ENCODE measurements at places on chromosomes 11 and 22.

GRCh38 chr11:46127150-46127638, 5.9 kb upstream of the PHF21A start:
- peak; percentile 45 for DNase-seq

DNA sequence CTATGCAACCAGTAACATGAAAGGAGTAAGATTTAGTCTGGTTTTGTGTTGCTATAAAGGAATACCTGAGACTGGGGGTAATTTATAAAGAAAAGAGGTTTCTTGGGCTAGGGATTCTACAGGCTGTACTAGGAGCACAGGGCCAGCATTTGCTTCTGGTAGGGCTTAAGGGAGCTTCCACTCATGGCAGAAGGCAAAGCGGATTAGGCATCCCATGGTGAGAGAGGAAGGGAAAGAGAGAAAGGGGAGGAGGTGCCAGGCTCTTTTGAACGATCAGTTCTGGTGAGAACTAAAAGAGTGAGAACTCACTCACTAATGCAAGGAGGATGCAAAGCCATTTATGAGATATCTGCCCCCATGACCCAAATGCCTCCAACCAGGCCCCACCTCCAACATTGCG, 283.2 kb downstream of the OPCML start:
- no peak for DNase-seq

DNA sequence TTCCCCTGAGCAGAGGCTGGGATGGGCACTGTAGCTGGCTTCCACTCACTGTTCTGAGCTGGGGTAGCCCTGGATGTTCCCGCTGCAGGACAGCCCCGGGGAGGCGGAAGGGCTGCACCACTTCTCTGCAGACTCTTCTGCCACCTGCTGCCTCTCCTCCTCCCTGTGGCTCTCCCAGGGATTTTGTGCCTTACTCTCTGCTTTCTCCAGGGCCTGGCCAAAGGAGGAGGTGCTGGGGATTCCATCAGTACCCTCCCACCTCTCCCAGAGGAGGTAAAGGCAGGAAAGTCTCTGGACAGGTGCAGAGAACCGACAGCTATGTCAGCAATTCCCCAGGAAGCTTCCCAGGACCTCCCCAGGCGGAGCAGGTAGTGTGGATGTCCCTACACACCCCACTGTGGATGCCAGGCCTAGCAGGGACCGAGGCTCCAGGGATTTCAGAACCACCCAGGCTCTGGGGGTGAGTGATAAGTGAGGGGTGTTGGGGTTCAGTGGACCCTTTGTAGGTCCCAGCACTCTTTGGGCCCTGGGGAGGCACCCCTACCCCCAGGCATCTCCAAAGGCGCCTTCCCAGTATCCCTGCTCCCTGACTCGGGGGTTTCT, 11.3 kb downstream of the DUSP8 start:
- DNase-seq = no peak

- DNase-seq = peak; percentile 80
Observed at GRCh38 chr22:34111210-34111824, 191.0 kb upstream of the LARGE1 start.

- DNase-seq = no peak
Observed at GRCh38 chr22:50035976-50036724, 21.9 kb downstream of the TTLL8 start.

DNA sequence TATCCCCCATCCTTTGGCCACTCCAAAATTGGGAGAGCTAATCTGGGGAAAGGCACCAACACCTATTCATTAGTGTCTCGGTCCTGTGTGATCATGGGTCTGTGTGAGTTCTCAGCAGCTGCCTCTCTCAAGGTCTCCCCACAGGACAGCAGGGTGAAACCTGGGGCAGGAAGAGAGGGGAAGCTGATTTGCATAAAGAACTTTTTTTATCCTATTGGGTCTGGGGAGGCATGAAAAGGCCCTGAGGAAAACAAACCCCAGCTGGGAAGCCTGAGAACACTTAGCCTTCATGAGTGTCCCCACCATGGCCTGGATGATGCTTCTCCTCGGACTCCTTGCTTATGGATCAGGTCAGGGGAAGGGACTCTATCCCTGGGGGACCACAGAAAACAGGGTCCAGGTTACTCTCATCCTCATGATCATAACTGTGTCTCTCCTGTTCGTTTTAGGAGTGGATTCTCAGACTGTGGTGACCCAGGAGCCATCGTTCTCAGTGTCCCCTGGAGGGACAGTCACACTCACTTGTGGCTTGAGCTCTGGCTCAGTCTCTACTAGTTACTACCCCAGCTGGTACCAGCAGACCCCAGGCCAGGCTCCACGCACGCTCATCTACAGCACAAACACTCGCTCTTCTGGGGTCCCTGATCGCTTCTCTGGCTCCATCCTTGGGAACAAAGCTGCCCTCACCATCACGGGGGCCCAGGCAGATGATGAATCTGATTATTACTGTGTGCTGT, 116.0 kb upstream of the TOP3B start:
- DNase-seq = no peak

GRCh38 chr22:25167834-25168601, 31.6 kb upstream of the CRYBB3 start:
- DNase-seq = no peak

DNA sequence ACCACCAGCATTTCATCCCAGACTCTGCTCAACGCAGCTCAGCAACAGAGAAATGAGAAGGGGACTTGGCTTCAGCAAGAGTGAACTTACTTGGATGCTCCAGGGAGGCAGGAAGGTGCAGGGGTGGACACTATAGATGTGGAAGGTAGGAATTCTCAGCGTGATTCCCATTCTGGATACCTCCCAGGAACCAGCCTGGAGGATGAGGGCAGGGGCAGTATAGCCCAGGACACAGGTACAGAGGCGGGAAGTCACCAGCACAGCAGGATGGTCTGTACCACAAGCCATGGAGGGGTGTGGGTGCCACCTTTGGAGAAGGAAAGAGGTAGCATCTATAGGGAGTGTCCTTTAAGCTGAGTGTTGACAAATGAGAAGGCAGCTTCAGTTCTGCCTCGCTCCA, 1275.2 kb downstream of the TBC1D22A start:
- DNase-seq = no peak

DNA sequence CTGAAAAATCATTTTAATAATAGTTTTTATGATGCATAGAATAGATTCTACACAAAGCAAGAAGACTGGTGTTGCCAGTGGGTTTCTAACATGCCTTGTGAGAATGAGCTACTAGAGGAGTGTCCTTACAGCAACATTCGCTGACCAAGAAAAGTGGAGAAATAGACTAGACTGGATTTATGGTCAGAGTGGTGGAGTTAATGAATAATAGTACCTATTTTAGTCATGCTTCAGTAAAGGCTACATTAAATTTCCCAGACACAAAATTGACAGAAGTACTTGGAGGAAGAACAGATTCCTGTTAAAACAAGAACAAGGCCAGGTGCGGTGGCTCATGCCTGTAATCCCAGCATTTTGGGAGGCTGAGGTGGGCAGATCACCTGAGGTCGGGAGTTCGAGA, 539.2 kb downstream of the ETS1 start:
- DNase-seq = no peak

DNA sequence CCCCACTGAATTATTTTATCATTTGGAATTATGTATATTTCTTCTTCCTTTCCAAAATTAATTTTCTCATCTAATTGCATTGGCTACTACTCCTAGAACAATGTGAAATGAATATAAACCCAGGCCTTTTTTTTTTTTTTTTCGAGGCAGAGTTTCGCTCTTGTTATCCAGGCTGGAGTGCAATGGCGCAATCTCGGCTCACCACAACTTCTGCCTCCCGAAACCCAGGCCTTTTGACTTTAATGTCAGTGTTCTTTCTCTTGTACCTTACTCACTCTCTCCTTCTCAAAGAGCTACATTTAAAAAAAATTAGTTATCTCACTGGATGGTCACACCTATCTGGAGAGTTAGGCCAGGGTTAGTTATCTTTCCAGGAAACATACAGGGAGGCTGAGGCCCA, 35.3 kb upstream of the LRRC32 start:
- no peak for DNase-seq

DNA sequence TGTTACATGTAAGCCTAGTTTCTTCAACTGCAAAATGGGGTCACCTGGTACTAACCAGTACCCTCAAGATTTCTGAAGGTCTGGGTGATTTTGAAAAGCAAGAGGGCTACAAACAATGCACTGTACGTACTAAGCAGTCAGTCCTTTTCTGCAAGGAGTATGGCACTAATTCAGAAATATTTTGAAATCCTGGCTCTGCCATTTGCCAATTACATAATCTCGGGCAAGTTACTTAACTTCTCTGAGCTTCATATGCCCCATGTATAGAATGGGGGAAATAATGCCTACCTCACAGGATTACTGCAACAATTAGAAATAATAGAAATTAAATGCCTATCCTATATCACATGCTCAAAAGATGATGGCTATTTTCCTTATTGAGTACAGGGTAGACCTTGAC, 60.7 kb upstream of the CCDC89 start:
- DNase-seq = no peak

DNA sequence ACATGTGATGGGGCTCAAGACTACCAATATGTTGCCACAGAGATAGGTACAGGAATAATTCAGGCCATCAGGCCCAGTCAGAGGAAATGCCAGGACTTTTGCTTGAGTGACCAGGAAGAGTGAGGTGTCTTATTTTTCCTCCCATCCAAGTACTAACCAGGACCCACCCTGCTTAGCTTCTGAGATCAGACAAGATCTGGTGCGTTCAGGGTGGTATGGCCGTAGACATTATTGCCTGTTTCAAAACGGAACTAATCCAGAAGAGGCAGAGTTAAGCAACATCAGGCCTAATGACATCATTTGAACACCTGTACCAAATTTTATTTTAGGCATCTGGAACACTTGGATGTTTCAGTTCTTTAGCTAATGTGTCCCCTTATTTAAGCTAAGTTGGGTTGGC, 205.5 kb upstream of the POU2AF2 start:
- DNase-seq = no peak

DNA sequence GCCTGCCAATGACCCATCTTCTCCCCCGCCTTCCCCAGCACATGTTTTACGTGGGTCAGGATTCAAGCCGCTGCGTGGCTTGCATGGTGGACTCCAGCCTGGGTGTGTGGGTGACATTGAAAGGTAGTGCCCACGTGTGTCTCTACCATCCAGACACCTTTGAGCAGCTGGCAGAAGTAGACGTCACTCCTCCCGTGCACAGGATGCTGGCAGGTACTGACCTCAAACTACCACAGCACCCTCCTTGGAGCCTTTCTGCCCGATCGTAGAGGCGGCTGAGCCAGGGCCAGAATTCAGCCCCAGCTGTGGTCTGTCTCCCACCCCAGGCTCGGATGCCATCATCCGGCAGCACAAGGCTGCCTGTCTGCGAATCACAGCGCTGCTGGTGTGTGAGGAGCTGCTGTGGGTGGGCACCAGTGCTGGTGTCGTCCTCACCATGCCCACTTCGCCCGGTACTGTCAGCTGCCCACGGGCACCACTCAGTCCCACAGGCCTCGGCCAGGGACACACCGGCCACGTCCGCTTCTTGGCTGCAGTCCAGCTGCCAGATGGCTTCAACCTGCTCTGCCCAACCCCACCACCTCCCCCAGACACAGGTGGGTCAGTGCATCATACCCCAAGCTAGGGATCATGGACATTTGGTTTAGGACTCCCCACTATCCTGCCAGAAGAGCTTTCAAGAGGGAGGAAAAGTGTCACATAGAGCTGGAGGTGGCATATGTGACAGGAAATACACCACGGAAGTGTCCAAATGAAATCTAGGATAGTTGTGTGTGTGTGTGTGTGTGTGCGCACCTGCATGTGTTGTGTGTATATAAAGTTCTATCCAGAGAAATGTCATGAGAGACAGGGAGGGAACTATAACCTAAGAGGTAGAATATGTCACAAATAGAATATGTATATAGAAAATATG, 10.6 kb upstream of the RELT start:
- no peak for DNase-seq

- no peak for DNase-seq
Observed at GRCh38 chr11:76947800-76948199, 86.4 kb upstream of the B3GNT6 start.

DNA sequence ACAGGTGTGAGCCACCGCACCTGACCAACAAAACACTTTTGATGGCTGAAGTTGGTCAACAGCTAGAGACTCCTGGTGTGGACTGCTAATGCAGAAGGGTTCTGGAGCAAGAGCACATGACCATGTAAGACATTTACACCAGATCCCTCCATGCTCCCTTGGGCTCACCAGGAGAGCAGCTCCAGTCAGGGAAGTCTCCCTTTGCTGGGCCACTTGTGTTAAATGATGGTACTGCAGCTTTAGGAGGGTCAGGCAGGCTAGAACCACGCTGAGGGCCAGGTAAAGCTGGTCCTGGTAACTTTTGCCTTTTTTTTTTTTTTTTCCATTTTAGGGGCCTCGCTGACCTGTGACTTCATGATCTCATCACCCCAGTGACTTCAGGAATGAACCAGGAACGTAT, 146.4 kb downstream of the FBXO7 start:
- peak; percentile 47 for DNase-seq

DNA sequence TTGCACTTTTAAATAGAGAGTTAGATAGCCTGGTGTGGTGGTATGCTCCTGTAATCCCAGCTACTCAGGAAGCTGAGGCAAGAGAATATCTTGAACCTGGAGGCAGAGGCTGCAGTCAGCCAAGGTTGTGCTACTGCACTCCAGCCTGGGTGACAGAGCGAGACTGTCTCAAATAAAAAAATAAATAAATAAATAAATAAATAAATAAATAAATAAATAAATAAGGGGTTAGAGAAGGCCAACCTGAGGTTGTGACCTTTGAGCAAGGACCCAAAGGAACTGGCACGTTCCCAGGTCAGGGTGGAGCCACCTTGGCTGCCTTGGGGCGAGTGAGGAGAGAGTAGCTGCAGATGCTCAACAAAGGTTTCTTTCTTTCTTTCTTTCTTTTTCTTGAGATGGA, 65.3 kb upstream of the TENM4 start:
- no peak for DNase-seq

DNA sequence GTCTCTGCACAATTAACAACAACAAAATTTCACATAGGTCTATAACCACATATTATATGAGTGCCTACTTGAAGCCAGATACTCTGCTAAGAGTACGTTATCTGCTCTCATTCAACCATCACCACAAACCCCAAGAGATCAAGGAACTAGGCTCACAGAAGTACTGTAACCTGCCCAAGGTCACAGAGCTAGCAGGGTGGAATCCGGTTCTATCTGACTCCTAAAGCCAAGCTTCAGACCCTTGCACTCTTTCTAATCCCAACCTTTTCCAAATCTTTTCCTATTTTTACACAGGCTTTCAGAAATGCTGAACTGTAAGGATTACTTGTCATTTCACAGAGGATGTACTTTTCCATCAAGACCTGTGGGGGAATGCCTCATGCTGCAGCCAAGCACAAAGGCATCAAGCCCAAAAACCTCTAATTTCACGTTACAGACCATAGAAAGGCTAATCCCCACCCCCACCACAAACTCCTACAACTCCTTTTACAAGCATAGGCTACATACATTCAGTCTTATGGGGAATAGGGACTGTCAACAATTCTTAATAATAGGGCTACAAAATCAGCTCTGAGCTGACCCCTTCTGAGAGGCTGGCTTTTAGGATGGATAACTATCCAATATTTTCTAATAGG, 927 bp downstream of the PRCP start:
- DNase-seq = no peak

DNA sequence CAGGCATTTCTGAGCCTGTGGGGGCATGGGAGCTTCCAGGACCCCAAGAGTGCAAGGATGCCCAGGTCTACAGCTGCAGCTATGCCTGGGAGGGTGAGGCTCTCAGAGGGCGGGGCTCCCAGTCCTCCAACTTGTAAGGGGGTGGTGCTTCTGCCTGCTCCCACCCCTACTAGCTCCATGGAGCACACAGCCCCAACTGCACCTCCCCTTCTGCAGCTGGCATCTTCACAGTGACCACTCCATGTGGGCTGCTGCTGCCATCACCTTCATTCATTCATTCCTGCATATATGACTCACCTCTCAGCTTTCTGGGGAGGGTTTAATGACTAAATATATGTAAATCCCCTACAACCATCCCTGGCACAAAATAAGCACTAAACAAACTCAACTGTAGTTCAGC, 43.8 kb downstream of the CHST1 start:
- no peak for DNase-seq
